ENCODE measurements at places on chromosomes 12 and 14.

GRCh38 chr12:50937653-50938052 lies 14.7 kb upstream of the HIGD1C start:
- DNase-seq, result no peak

GRCh38 chr14:79702197-79702596 lies 509.1 kb downstream of the DIO2 start:
- DNase-seq, result no peak

DNA sequence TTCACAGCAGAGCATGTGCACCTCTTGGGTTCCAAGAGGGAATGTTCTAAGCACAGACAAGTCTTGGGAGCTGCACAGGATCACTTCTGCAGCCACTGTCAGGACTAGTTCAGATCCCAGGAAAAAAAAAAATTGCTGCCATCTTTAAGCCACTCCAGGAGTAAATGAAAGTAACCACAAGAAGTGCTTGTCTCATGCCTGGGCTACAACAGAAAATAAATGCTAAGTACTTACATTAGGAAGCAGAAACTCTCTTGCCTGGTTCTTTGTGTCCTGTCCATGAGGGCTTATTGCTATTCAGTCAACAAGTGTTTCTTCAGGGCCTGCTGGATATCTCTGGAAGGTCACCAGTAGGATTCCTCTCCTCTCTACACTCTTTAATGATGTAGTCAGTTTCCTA lies 176.1 kb downstream of the KTN1 start:
- no peak for DNase-seq

DNA sequence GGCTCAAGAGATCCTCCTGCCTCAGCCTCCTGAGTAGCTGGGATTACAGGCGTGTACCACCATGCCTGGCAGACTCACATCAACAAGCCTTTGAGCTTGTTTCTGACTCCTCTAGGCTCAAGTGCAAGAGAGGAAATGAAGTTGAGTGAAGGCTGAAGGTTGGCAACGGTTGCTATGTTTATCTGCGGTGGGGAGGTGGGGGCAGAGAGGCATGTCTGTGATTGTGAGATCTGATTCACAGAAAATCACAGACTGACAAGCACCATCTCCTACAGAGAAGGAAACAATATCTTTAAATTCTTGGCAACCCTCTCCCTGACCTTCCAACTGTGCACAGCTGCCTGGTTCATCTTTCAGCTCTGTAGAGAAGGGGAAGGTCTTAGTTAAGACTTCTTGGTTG lies 22.1 kb upstream of the NINJ2 start:
- no peak for DNase-seq

GRCh38 chr12:1978078-1978862 lies 26.0 kb downstream of the DCP1B start:
- no peak for DNase-seq

GRCh38 chr12:71955970-71956369 lies 17.3 kb downstream of the TPH2 start:
- no peak for DNase-seq

- DNase-seq, result no peak
Measured at GRCh38 chr14:34671716-34672115, 41.8 kb upstream of the SNX6 start.
